GM13977 (cell line): ENCODE measurements at places on chromosomes 12 and 14.

- no peak for DNase-seq
Measured at GRCh38 chr14:26213846-26214575, 383.8 kb downstream of the NOVA1 start.

DNA sequence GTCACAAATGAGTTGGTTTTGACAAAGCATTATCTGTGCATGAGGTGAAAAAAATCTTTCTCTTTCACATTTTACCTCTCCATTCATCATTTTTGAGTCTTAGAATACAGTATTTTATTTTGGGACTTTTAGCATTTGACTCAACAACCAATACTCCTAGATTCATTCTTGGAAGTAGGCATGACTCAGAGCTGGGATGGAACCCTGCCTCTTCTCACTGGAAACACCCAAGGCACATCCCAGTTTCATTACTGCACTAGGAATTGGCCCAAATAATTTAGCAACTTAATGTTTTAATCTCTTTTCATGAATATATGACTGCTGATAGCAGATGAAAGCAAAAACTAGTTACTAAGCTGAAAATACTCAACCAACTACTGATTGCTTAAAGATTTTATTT lies 3.3 kb upstream of the PDZRN4 start:
- no peak for DNase-seq

- no peak for DNase-seq
Measured at GRCh38 chr12:13784504-13784903, 196.9 kb downstream of the GRIN2B start.

- DNase-seq, result no peak
Measured at GRCh38 chr14:60133487-60133886, 31.7 kb downstream of the DHRS7 start.
